Fibroblast of skin of right biceps (primary cell): ENCODE measurements at places on chromosomes 3 and 15.
A peak's percentile ranks its signal among the peaks of the same experiment; 100 is the strongest.

DNA sequence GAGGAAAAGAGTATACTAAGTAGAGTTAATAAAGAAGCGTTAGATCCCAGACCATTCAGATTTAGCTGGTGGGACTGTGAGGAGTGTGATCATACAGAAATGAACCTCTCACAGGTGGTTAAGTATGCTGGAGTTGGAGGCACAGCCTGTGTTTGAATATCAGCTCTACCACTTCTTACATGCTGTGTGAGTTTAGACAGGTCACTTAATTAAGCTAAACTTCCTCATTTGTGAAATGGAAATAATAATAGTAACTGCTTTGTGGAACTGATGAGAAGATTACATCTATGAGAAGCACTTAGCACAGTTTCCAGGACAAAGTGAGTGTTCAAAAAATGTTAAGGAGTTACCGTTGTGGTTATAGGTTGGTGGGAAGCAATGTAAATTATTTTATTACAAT, 8.4 kb downstream of the ACP3 start:
- DNase-seq, result no peak

DNA sequence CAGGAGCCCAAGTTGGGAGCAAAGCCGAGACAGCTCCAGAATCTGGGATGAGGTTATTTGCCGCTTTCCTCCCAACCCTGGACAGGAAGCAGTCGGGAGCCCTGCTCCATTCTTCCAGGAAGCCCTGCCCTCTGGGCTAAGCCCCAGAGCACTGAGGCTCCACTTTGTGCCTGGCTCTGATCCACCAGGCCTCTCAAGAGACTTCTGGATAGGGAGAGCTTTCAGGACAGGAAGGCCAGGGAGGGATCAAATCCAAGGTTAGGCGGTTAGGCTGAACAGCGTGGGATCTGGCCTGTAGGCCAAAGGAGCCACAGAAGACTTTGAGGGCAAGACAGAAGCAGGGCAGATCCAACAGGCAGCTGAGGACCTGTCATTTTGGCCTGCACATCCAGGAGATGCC, 835 bp downstream of the STOML1 start:
- DNase-seq, result peak; percentile 54

- no peak for DNase-seq
Observed at GRCh38 chr3:105119801-105120340, 246.8 kb upstream of the ALCAM start.

GRCh38 chr3:124363476-124363875, 366.8 kb upstream of the UMPS start:
- DNase-seq, result peak; percentile 84

DNA sequence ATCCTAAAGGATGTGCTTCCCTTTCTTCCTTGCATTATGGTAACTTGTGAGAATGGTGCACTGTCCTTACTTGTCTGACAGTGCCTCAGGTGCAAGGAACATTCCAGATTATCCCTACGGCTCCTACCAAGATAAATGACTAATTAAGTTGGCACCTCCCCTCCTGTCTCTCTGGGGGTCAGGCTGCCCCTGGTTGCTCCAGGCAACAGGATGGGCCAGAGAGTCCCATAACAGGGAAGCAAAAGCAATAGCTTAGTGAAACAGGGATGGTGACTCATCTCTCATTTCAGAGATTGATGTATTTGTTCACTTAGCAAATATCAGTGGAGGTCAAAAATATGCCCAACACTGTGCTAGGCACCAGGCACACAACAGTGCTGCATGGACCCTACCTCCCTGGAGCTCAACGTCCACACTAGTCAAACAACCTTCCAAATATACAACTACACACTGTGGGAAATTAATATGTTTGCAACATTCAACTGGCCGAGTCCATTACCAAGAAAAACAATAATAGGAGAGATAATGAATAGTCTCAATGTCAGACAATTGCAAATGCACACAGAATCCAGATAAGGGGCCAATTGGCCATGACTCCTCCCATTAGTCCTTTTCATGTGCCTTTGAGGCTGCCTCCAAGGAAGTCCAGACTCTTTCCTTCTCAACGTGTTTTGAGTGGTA, 249.0 kb downstream of the TLE3 start:
- peak; percentile 43 for DNase-seq

DNA sequence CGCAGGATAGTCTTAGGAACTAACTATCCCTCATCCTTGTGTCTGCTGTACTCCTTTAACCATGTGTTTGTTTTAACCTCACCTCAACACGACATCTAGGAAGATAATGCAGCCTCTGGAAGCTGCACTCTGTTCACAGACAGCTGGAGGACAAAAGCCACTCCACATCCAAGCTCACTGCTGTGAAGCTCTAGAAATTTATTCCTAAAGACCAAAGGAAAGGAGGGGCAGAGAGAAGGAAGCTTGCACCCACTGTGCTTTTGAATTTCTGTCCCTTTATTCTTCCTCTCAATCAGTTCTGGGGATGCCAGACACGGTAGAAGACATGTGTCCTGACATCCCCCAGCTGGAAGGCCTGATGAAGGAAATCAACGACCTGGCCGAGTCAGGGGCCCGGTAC, 182.9 kb upstream of the CHRM5 start:
- DNase-seq, result no peak

GRCh38 chr3:159974-160373, 36.6 kb upstream of the CHL1 start:
- no peak for DNase-seq

GRCh38 chr3:115445559-115445958, 177.8 kb upstream of the GAP43 start:
- no peak for DNase-seq

DNA sequence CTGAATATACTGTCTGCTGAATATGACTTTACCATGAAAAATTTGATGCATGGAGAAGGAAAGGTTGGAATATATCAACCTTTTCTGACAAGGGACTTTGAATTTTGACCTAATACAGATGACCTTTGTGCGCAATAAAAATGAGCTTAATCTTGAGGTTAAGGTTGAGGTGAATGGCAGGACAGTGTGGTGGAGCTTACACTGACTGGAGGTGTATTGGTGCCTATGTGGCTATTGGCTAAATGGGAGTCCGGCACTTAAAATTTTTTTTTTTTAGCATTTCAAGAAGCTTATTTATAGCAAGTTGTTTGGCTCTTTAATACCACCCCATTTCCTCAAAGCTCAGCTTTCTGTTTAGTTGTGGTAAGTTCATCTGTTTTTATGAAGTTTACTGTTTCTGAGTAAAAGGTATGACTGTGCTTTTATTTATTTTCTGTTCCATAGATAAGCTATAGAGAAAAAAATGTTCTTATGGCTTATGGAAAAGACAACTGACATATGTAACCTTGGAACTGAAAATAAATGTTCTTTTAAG, 15.2 kb downstream of the CDIN1 start:
- no peak for DNase-seq

- DNase-seq, result no peak
Observed at GRCh38 chr3:135760581-135760980, 204.9 kb upstream of the PPP2R3A start.

DNA sequence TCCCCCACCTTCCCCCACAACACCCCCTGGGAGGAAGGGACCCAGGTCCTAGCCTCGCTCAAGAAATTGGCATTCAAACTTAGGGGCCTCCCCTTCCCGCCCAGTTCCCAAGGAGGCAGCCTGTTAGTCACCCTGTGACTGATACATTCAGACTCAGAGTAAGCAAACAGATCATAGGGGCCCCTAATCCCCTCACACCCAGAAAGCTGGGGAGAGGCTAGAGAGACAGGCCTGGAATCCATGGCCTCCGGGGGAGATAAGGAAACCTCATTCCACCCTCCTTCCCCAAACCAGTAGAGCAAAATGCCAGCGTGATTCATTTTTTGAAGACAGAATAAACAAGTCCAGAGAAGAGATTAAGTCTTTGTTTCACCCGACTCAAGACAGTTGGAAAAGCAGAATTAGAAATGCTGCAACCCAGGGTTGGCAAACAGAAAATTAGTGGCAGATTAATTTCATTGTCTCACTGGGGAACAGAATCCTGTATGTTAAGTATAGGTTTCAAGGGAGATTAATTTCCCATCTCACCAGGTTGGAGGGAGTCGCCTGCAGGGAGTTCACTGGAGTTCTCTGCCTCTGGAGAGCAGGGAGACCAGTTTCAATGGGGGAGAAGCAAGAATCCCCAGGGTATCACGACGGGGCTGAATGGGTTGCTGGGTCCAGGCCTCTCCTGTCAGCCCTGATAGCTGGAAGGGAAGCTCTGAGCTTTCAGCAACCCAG, 268.3 kb downstream of the UACA start:
- peak; percentile 97 for DNase-seq

DNA sequence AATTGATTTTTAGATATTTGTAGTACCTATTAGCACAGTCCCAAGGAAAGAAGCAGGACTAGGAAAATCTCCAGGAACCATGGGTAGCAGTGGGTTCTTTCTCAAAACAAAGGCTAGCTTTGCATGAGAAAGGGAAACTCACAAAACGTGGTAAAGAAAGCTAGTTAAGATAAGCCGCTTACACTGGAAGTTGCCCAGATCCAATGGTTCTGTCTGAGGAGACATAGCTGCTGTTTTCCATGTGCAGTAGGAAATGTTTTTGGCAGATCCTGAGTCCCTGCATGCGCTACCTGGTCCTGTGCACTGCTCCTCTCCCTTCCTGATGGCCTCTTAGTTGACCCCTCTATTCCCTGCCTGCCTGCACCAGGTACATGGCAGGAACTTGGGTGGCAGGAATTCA, 60.4 kb downstream of the TFG start:
- no peak for DNase-seq

DNA sequence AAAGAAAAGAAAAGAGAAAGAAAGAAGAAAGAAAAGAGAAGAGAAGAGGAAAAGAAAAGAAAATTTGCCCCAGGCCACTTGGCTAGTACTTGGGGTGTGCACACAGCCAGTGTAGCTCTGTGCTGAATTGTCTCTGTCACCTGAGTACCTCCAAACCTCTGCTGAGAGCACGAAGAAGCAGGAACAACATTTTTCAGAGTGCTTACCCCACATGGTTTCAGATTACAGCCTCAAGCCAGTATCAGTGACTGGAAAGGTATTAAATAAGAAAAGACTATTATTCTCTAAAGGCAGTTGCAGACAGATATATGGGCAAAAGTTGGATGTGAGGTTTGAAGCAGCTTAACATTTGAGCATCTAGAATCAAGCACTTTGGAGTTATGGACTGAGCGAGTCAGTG, 113.3 kb upstream of the PHLDB2 start:
- DNase-seq, result no peak

- peak; percentile 9 for DNase-seq
Observed at GRCh38 chr3:110180733-110181132, 843.4 kb upstream of the DPPA4 start.

DNA sequence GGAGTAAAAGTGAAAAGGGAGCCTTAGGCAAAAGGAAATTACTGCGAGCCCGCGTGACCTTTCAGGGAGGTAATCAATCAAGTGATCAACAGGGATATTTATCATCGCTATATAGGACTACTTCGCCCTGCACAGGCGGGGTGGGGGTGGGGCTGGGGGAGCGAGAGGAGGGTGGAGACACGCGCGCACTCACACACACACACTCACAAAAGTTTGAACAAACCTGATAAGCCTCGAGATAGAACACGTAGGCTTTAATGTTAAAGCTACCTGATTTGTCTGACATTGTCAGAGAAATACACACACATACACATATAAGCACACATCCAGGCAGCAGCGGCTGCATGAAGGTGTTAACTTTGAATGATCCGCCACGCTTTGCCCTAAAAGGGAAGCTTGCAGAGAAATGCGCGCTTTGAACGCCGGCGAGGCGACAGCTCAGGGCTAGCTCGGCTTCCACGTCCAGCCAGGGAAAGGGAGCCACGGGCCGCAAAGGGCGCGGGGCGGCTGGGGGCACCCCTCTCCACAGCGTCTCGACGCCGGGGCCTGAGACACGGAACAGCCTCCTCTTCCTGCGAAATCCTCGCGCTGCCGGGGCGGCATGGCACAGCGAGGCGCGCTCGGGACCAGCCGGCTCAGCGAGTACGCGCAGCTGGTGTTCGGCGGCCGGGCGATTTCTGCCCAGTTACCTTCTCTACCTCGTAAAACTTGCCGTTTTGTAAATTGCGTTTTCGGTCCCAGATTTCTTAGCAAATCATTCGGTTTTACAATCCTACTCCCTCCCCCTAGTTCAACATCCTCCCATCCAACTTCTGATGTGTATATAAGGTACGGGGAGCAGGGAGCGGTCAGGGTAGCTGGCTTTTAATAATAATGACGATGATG, 4.8 kb upstream of the MECOM start:
- peak; percentile 7 for DNase-seq

- no peak for DNase-seq
Observed at GRCh38 chr3:66490984-66491383, 9.8 kb downstream of the LRIG1 start.

DNA sequence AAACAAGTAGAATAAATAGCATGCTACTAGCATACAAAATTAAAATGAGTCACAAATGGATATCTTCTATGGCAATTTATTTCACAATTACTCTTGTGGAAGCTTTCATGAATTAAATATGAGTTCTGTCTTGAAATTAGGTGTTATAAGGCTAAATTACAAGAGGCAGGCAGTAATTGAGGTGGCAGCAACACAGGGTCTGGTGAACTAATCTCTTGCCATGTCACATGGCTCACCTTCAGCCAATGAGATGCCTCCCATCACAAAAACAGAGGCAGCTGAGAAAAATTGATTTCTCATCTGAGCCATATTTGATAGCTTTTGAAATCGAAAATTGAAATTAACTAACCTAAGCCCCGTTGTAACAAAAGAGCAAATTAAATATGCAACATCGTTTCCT, 268.8 kb downstream of the NR2F2 start:
- no peak for DNase-seq

DNA sequence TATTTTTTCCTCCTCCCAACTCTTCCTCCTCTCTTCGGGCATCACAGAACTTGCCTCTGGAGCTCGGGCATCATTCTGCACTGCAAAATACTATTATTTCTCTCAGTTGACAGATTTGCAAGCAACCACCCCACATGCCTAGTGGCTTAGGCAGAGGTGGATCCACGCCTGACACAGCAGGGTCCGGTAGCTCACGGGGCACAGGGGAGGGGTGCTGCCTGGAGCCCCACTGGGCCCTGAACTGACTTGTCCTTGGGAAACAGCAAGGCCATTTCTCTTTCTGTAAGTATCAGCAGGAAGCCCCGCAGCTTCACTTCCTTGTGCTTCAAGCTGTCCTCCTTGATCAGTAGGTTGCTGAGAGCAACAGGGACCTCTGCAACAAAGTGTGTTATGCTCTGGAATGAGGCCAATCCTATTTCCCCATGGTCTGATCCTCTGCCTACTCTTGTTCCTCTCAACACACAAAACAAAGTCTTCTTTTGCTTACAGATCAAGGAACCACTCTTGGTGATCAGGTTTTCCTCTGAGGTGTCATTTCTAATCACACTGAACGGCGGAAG, 69.1 kb downstream of the FAM174B start:
- DNase-seq, result no peak

DNA sequence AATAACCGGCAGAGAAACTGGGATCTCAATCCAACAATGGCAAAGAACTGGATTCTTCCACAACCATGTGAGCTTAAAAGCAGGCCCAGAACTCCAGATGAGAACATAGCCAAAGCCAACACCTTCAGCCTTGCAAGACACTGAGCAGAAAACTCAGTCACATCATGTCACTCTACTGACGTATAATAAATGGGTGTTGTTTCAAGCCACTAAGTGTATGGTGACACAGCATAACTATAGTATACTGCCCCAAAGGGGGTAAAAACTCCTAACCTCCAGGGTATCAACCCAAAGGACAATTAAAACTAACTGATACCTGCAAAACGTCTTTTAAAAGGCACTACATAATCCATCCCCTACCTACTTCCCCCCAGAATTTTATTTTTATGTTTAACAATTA, 69.5 kb downstream of the TRANK1 start:
- DNase-seq, result no peak
